Cortex of kidney (tissue), 1 donor: ENCODE measurements at places on chromosomes 5 and 9.

DNA sequence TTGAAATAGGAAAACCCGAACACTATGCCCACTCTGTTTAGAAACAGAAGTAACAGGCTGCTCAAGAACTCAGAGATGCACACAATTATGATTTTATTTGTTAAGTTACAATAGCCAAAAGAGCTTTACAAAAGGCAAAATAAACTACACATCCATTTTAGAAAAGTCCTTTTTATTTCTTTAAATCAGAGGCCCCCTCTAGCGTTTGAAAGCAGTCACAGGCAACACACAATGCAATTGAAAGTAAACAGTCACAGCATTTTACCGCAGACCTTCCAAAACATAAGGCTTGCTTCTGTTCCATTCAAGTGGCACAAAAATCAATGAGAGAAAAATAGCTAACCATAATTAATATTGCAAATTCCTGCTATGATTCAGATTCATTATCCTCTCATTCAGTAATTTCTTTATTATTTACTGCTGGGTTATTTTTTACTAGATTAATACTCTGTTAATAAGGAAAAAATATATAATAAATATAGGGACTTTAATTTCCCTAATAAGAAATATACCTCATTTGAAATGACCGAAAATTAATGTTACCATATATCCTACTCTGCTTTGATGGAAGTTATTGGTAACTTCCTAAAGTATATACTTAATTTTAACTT lies 78.3 kb downstream of the CEP120 start:
- DNase-seq: no peak

DNA sequence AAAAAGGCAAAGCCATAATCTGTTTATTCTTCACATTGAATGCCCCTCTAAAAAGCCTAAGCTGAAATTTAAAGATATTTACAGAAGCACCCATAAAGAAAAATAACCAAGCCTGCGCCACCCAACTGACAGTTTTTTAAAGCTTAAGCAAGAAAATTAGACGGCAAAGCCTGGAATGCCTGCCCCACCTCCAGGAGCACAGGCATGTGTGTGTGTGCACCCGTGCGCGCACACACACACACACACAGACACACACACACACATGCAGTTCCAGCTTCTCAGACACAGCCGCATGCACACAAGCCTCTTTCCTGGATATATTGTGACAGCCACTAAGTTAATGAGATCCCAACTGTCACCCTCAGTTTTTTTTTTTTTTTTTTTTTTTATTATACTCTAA lies 88.2 kb downstream of the FRMD3 start:
- DNase-seq: no peak

DNA sequence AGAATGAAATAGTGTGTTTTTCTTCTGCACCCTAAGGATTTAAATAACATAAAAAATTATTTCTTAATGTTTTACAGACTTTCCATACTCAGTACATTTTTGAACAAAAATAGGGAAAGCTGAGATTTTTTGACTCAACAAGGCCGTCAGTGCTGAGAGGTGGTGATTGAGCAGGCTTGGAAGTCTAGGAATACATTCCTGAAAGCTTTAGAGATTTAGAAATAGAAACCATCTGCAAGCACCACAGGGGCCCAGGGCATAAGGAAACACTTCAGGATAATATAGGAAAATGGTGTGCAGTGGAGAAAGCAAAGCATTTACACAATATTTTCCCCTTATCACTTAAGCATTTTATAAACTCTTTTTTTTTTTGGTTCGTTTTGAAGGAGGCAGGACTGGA lies 5.2 kb downstream of the BASP1 start:
- no peak for DNase-seq

DNA sequence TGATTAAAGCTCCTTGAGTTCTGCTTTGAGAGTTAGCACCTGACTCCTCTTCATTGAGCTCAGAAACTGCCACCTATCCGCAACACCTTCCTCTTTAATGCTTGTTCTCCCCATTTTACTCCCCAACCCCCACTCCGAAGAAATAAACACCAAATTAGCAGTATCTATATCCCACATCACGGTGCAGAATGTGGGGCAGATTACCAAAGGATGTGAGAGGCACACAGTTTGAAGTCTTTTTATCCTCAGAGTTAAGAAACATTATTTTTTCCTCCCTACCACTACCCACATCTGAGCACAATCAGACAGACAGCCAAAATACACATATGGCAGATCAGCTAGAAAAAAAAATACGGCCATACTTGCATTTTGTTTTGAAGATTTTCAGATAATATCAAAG lies 26.1 kb upstream of the IL7R start:
- no peak for DNase-seq

GRCh38 chr9:29039258-29039657 lies 1466.0 kb upstream of the C9orf72 start:
- DNase-seq: no peak

GRCh38 chr5:84113246-84114105 lies 271.2 kb downstream of the EDIL3 start:
- DNase-seq: no peak

- DNase-seq: no peak
These were observed 547.0 kb upstream of the COX7C start for GRCh38 chr5:86070719-86071118.

- DNase-seq: no peak
These were observed 24.5 kb downstream of the SNX18 start for GRCh38 chr5:54541823-54542783.

GRCh38 chr5:179137016-179137642 lies 77.0 kb downstream of the ZNF354C start:
- DNase-seq: no peak

DNA sequence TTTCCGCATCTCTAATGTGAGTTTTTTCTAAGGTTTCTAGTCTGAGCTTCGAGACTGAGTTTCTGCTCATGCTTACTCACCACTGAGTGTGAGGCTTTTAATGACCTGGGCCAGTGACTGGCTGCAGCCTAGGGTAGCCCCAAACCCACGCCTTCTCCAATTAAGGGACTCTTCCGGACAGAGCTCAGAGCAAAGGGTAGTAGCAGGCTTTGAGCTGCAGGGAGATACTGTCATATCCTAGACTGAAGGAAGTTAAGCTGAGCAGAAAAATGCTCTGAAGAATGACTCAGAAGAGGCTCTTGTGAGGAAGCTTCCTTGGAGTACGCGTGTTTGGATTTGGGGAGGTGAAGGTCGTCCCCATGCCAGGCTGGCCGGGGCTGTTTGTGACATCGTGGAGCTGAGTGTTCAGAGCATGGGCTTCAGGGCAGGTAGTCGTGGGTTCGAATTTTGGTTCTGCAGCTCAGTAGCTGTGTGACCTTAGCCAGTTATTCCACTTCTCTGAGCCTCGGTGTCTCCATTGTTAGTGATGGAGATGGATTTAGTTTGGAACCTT lies 3.5 kb downstream of the USP20 start:
- no peak for DNase-seq

DNA sequence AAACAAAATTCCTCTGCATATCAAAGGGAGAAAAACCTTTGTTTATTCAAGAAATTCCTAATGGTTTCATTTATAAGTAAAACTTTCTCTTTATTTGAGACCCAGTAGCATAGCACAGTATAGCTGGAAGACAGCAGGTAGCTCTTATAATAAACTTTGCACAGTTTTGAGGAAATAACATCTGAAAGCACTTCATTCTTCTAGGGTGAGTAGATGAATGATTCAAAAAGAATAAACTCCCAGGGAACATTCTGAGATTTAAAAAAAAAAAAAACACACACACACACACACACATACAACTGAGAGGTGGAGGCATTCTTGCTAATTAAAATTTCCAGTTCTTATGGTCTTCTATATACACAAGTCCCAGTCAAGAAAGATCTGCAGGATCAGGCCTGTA lies 197.3 kb downstream of the BNC2 start:
- no peak for DNase-seq

- DNase-seq: no peak
These were observed at the start of gene KCNT1 for GRCh38 chr9:135701959-135702721. TSS of gene KCNT1 (plus strand) at chr9:135702185. CDS start at chr9:135702259, 74 bp downstream.

GRCh38 chr9:13141629-13142028 lies 137.9 kb downstream of the MPDZ start:
- DNase-seq: no peak

DNA sequence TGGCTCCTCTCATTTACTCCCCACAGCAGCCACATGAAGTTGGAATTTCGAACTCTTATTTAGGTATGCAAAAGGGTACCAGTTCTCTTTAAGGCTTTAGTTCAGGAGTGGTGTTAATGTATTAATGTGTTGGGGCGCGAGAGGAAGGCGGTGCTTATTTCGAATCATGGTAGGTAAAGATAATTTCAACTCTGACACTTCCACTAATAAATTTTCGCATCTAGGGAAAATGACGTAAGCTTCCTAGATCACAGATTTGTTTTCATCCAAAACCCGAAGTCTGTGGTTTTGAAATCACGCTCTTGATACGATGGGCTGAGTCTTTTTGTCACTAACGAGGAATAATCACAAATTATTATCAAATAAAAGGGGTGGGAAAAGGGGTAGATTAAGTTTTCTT lies 681 bp downstream of the PPWD1 start:
- DNase-seq: no peak

- no peak for DNase-seq
These were observed 9.0 kb upstream of the SETD9 start for GRCh38 chr5:56900395-56900794.

GRCh38 chr9:115058684-115059315 lies 59.2 kb downstream of the TNC start:
- DNase-seq: no peak

GRCh38 chr9:91786132-91786896 lies 163.7 kb downstream of the ROR2 start:
- no peak for DNase-seq

DNA sequence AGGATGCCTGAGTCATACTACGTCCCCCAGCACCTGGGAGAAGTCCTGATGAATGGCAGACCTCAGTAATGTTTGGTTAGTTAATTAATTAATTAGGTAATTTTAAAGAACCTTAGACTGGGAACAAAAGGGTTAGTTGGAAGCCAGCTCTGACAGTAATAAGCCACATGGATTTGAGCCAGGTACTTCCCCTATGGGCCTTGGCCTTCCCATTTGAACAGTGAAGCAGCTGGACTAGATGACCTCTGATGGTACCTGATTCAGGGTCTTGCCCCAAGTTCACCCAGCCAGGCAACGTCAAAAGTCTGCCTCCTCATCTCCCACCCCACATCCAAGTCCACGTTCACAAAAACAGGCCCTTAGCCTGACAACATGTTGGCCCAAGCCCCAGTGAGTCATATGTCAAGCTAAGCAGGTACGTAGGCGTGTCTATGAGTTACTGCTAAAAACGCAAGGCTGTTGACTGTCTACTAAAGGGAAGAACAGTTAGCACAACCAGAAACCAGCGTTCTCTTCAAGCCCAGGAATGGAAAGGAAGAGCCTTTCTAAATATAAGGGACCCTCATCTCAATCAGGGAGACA lies 303.2 kb downstream of the ACTL7B start:
- DNase-seq: no peak

- DNase-seq: no peak
These were observed 191.8 kb downstream of the MSX2 start for GRCh38 chr5:174916227-174916626.

DNA sequence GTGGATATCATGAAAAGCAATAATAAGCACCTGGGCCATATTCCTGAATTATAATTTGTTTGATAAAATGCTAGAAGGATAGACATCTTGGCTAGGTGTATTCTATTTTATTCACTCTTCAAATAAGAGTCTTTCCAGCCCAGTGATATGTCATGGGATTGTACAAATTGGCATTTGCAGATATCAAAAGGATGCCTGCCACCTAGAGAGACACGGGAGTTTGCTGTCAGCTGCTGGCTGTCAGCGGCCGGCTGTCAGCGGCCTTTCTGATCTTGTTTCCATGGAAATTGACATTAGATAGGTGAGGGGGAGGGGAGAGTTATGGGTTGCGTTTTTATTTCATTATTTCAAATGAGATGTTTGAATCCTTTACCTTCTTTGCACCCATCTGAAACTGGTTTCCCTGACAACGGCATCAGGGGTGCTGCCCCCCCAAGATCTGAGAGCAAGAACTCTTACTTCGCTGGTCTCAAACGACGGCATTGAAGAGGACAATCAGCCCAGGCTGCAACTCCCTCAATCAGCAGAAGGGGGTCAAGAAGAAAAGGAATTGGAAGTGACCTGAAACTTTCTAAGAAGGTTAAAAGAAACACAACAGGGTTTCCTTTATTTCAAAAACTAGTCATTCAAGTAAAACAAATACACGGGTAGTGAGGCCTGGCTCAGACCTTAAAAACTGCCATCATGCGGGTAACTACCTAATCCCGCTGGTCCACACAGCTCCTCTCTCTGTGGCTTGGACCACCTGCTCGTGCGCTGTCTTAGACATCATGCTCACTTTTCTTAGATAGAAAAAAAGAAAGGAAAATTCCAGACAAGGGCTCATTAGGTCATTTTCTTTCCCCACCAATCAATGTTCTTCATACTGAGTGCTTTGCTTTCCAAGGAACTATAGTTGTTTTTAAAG lies 115.7 kb downstream of the TLE1 start:
- DNase-seq: no peak

DNA sequence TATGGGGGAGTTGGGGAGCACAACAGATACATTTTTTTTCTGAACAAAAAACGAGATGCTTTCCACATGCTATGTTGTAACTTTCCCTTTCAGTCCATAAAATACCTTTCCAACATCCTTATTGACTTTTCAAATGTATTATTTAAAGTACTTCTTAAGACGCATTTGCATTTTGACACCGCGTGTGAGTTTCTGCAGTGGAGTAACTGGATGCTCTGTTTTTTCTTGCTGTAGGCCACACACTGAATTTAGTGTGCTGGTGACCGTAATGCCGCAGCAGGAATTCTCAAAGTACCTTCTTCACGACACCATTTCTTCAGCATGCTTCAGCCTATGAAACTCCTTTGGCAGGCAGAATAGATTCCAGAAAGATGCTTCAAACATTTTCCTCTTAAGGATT lies 14.3 kb upstream of the EPB41L4B start:
- DNase-seq: no peak

DNA sequence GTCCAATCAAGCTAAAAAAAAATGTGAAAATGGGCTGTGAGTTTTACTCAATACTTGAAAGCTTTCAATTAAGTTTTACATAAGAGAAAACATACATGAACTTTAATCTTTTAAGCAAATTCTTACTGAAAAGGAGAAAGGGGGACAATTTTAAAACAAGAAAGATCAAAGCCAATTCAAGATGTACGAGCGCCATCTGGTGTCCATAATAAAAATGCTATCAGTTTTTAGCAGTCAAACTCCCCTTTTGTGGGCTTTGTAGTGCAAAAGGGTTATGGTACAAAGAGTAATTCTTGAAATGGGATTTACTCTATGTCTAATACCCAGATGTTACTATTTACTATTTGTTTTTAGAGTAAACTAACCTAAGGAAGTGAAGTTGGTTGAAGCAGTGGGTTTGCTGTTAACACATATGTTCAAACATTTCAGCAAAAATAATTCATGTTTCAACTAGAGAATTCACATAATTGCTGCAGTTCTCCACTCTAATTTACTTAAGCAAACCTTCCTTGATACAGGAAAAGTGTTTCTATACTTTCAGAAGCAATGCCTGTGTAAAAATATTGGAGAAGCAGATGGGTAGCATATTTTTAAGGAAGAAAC lies 228.2 kb upstream of the TYRP1 start:
- DNase-seq: no peak

- DNase-seq: no peak
These were observed 11.5 kb downstream of the SMIM3 start for GRCh38 chr5:150789943-150790611.

- no peak for DNase-seq
These were observed 196.8 kb downstream of the SH3GL2 start for GRCh38 chr9:17775656-17776055.

GRCh38 chr5:44048276-44048984 lies 340.8 kb downstream of the FGF10 start:
- DNase-seq: no peak
